H7 (cell line): ENCODE measurements at places on chromosomes 5 and 9.

GRCh38 chr5:151051066-151051930, 29.5 kb downstream of the TNIP1 start:
- DNase-seq, result peak; percentile 93

GRCh38 chr5:74316064-74316603, 324.4 kb downstream of the ENC1 start:
- no peak for DNase-seq

- no peak for DNase-seq
Observed at GRCh38 chr5:74040065-74040551, 414.1 kb downstream of the ARHGEF28 start.

DNA sequence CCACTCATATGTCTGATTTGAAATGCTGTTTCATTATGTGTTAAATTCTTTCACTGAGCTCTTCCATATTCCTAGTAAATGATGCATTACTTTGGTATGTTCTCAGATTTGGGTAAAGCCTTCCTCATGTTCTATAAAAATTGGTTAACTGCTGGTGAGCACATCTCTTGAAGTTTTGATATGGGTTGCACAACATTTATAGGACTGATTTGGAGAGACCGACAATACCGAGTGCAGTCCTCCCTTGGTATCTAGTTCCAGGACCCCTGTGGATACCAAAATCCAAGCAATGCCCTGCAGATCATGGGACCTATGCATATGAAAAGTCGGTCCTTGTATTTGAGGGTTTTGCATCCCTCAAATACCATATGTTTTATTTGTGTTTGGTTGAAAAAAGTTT, 37.8 kb downstream of the WDR36 start:
- DNase-seq, result peak; percentile 8

DNA sequence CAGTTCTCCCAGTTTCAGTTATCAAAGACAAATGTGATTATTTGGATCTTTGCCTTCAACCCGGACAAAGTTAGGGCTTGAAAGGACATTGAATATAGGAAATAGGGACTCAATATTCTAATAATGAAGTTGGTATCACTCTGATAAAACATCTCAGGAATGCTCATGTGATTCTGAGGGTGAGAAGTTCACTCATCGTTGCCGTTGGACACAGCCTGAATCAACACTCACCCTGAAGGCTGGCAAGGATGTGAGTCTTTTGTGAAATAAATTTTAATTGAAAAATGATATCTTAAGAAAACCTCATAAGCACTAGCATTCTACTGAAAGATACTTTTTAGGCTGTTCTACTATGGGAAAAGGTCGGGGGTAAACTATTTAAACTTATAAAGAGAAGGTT, 44.8 kb upstream of the C9orf72 start:
- DNase-seq, result no peak

DNA sequence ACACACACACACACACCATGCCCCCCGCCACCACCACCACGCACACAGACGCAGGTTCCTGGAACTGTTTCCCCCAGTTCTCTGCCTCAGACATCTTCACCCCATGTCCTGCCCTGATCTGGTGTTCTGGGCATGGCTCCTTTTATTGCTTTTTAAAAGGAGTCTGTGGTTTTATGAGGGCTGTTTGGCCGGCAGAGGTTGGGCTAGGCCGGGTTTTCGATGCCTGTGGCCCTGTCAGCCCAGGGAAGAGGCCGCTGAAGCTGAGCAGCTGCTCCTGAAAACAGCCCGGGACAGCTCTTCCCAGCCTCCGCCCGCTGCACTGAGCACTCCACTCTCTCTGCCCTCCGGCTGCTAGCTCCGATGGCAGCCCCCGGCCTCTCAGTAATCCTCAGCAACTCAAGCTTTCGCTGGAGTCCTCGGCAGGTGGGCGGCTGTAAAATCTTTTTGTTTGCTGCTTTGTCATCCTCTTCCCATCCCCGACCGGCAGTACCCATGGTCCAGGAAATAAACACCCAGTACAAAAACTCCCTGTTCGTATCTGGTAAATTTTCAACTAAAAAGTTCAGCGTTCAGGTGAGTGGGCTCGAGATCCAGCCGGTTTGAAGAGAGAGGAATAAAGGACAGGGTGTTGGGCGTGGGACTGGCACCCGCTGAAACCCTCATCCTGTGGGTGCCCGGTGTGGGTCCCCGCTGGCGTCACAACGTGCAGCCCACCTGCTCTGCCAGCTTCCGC, 103.0 kb upstream of the ERCC6L2 start:
- peak; percentile 81 for DNase-seq

GRCh38 chr9:36192196-36192595, 1.5 kb downstream of the CLTA start:
- DNase-seq, result no peak

- peak; percentile 61 for DNase-seq
Observed at GRCh38 chr9:8733131-8733954, 933.8 kb upstream of the DMAC1 start.

DNA sequence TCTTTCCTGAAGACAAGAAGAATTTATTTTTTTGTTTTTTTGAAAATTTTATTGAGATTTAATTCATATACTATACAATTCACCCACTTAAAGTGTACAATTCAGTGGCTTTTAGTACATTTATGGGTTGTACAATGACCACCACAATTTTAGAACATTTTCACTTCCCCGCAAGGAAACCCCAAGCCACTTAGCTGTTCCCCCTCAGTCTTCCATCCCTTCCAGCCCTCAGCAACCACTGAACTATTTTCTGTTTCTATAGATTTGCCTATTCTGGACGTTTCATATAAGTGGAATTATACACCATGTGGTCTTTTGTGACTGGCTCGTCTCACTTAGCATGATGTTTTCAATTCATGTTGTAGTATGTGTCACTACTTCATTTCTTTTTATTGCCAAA, 28.0 kb downstream of the DNAI1 start:
- no peak for DNase-seq

GRCh38 chr5:95080441-95080840, 204.5 kb downstream of the MCTP1 start:
- DNase-seq, result no peak

- no peak for DNase-seq
Observed at GRCh38 chr5:172897481-172898217, 61.6 kb upstream of the RPL26L1 start.

DNA sequence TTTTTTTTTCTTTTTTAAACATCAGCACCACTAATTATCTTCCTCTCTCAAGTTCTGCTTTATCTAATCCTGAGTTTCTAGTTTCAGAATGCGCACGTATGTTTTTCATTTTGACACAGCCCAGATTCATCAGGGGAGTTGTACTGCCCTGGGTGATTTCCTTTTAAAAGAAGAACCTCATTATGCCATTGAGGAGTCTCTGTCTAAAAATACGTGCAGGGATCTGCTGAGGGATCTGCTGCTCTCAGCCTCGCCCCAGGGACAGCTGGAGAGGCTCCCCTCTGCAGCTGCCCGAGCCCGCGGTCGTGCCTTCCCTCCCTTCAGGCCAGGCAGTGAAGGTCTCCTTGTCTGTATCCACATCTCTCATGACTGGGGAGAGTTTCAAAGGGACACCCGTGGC, 273.1 kb downstream of the ARHGEF28 start:
- no peak for DNase-seq

DNA sequence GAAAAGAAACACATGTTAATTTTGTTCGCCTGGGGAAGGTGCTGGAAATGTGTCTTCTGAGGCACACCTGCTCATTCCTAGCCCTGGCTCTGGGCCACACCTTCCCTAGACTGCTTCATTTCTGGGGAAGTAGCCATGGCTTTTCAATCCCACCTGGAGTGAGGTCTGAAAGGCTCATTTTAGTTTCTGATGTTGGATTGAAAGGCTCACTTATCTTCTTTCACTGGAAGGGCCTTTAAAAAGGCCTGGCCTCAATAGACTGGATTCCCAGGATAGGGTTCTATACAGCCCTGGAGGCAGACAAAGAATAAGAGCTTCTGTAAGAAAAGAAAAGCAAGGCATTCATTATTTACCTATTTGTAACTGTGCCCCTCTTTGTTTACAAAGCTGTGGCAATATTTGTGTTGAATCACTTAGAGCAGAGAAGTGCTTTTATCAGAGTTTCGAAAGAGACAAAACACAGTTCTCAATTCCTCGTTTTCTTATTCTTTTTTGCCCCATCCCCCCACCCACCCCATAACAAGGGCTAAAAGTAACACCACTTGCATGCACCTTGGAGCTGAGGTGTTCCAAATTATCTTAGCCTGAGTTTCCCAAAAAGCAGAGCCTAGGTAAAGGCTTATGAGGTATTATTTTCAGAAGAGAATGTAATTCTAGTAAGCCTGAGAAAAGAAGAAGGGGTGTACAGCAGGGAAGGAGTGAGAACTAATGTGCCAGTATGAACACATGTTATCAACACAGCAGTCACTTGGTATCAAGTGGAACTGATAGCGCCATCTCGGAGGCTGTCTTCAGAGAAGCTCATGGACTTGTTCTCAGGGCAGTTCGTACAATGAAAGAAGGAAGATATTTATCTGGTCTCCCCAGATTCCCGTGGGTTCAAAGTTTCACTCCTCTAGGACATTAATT, 413.1 kb downstream of the KCTD16 start:
- DNase-seq, result no peak

- DNase-seq, result no peak
Observed at GRCh38 chr5:66849803-66850202, 253.6 kb downstream of the MAST4 start.

GRCh38 chr5:140239939-140240700, 62.8 kb downstream of the PFDN1 start:
- DNase-seq, result peak; percentile 83

DNA sequence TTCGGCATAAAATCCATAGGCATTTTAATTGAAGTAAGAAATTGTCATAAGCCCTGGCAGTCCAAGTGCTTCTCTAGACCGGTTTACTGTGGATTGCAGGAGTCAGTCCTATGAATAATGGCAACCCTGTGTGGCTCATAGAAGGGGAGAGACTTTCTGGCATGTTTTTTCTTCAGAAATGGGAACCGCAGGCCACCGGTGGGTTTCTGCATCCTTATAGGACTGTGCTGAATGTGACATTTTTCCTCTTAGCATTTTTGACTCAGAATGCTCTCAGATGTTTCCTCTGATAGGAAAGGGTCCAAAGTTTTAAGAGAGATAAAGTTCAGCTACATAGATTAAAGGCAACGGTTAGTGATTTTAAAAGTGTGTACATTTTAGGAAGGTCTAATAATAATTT, 6.3 kb downstream of the DAPK1 start:
- no peak for DNase-seq

GRCh38 chr9:4117835-4118610, 181.8 kb downstream of the GLIS3 start:
- peak; percentile 61 for DNase-seq

DNA sequence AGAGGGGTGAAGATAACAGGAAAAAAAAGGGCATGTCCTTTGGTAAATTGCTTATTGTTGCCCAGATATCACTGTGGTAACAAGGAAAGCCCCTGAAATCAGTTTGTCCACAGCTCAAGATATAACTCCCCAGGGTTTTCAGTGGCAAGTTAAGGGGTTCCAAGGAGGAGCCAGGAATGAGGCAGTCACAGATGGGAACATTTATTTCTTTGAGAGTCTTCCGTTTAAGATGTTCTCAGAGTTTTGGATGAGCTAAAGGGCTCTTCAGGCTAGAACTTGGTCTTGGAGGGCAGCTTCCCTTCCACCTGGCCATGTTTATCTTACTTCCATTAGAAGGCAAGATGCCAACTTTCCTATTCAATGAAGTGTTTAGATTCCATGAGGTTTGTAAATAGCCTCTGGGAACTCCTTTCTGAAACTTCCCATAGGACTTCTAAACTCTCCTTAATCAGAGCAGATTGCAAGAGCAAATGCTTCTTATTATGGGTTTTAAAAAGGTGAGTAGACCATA, 277.6 kb upstream of the TNC start:
- no peak for DNase-seq
